Neural crest cell (in vitro differentiated cells): ENCODE measurements at places on chromosomes 6 and 20. TPM values are rescaled to one million over a fixed set of nuclear protein-coding genes. Genes with fewer than 3 reads are reported as not detected.
A peak's percentile ranks its signal among the peaks of the same experiment; 100 is the strongest.

DNA sequence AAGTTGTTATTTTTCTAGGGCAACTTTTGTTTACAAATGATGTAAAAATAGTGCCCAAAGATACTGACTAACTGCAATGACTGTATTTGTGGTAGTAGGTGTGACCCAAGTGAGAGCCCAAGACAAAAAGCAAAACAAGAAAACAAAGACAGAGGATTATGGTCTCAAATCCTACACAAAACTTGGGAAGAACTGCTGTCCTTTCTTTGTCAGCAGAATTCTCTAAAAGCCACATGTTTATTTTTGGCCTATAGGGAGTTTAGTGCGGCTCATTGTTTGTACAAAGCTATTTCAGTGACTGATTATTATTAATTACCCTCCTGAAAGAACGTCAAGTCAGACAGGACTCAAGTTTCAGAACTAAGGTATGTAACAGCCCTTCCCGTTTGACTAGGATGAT, 509.2 kb upstream of the SLC35B3 start:
- H3K27me3 ChIP-seq = no peaks in the 10 kb centered on the region
- DNase-seq = no peak
- H3K4me1 ChIP-seq = peaks cover 2% of the 10 kb centered on the region
- H3K4me3 ChIP-seq = no peak overlapping the region

GRCh38 chr6:43627008-43627825, 1.8 kb downstream of the GTPBP2 start:
- peak overlapping the region; percentile 90 for H3K4me3 ChIP-seq
- H3K36me3 ChIP-seq = peaks cover 2% of the 10 kb centered on the region
- peaks cover 35% of the 10 kb centered on the region for H3K4me1 ChIP-seq
- DNase-seq = no peak
- peak overlapping the region; percentile 58 for H3K27ac ChIP-seq
- H3K27me3 ChIP-seq = no peaks in the 10 kb centered on the region

GRCh38 chr20:16311756-16312155, 261.5 kb downstream of the KIF16B start:
- peaks cover 9% of the 10 kb centered on the region for H3K36me3 ChIP-seq
- no peak for DNase-seq
- H3K4me1 ChIP-seq = no peaks in the 10 kb centered on the region
- H3K4me3 ChIP-seq = no peak overlapping the region

- no peaks in the 10 kb centered on the region for H3K4me1 ChIP-seq
- no peak overlapping the region for H3K27ac ChIP-seq
- DNase-seq = no peak
- H3K4me3 ChIP-seq = no peak overlapping the region
- H3K36me3 ChIP-seq = peaks cover 2% of the 10 kb centered on the region
These were observed 136.5 kb upstream of the ECI2 start for GRCh38 chr6:4271761-4272470.

MDFI gene
- total RNA-seq = 64.2 and 65.8 TPM in 2 replicates

- peaks cover 33% of the 10 kb centered on the region for H3K4me1 ChIP-seq
- peaks cover 6% of the 10 kb centered on the region for H3K27me3 ChIP-seq
- no peak overlapping the region for H3K27ac ChIP-seq
- H3K36me3 ChIP-seq = no peaks in the 10 kb centered on the region
- DNase-seq = no peak
These were observed 513.7 kb upstream of the SULF2 start for GRCh38 chr20:48298851-48299484.

GRCh38 chr6:29665942-29666825, 9.3 kb downstream of the MOG start:
- peaks cover 37% of the 10 kb centered on the region for H3K4me1 ChIP-seq
- no peaks in the 10 kb centered on the region for H3K36me3 ChIP-seq
- peaks cover 49% of the 10 kb centered on the region for H3K27me3 ChIP-seq
- no peak overlapping the region for H3K4me3 ChIP-seq

- no peak overlapping the region for H3K4me3 ChIP-seq
- peak overlapping the region; percentile 77 for H3K27ac ChIP-seq
- no peak for DNase-seq
- no peaks in the 10 kb centered on the region for H3K27me3 ChIP-seq
These were observed 363.0 kb upstream of the SOX4 start for GRCh38 chr6:21230536-21230935.

C20orf202 gene
- total RNA-seq = 0.18 and 0.23 TPM in 2 replicates

GRCh38 chr6:70107852-70108629, 194.8 kb downstream of the COL9A1 start:
- H3K27me3 ChIP-seq = no peaks in the 10 kb centered on the region
- peak; percentile 9 for DNase-seq
- peaks cover 12% of the 10 kb centered on the region for H3K4me1 ChIP-seq

GRCh38 chr20:19729672-19730071, 28.4 kb upstream of the RIN2 start:
- H3K4me3 ChIP-seq = no peak overlapping the region
- no peaks in the 10 kb centered on the region for H3K36me3 ChIP-seq
- DNase-seq = no peak

RRBP1 gene
- total RNA-seq = 46.7 and 50.9 TPM in 2 replicates

LY6G5C gene
- 9.1 and 11.0 TPM in 2 replicates for total RNA-seq
